ENCODE measurements at places on chromosomes 6 and 20.

- DNase-seq = no peak
Measured at GRCh38 chr6:151850479-151851003, 43.1 kb downstream of the ESR1 start.

GRCh38 chr20:53524589-53525312 is 68.9 kb downstream of the ZNF217 start:
- DNase-seq = no peak

DNA sequence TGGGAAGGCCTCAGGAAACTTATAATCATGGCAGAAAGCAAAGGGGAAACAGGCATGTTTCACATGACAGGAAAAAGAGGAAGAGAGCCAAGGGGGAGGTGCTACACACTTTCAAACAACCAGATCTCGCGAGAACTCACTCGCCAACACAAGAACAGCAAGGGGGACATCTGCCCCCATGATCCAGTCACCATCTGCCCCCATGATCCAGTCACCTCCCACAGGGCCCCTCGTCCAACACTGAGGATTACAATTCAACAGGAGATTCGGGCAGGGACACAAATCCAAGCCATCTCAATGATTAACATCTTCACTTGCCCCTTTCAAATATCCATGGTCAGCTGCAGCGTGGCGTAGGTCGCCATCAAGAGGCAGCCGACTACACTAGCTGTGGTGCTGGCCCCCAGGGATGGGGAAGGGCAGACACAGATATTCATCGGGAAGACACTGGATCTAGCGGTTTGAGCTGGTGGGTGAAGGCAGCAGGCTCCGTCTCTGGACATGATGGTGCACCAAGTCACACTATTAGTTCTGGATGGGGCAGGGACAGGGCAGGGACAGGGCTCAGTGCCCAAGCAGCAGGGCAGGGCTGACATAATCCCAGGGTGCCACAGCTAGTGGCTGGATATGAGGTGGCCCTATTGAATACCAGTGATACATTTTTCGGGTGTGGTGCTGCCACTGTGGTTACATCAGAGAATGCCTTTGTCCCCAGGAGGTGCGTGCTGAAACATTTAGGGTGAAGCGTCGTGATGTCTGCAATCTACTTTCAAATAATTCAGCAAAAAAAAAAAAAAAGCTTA is 31.6 kb downstream of the TUBB2B start:
- DNase-seq = no peak

GRCh38 chr20:39849171-39849570 is 839.9 kb downstream of the MAFB start:
- no peak for DNase-seq

GRCh38 chr6:51996296-51996947 is 91.0 kb downstream of the PKHD1 start:
- no peak for DNase-seq

- no peak for DNase-seq
Measured at GRCh38 chr6:2476376-2476775, 231.0 kb upstream of the GMDS start.

DNA sequence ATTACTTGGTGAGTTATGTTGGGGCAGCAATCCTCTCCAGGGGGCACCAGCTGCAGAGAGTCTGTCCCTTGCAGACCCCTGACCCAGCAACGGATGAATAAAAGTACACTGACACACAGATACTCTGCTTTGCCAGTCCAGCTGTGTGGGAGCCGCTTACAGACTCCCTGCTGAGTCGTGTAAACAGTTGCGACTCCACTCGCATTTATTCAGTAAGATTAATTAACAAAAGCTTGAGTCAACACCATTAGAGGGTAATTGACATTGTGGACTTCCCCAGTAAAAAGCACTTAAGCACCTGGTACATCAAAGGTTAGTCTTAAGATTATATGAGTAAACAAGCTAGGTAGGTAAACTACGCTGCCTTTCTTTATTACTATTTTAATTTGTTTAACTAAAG is 92.0 kb upstream of the TMEM181 start:
- DNase-seq = no peak

GRCh38 chr20:33441142-33441955 is 2.2 kb downstream of the SNTA1 start:
- no peak for DNase-seq

DNA sequence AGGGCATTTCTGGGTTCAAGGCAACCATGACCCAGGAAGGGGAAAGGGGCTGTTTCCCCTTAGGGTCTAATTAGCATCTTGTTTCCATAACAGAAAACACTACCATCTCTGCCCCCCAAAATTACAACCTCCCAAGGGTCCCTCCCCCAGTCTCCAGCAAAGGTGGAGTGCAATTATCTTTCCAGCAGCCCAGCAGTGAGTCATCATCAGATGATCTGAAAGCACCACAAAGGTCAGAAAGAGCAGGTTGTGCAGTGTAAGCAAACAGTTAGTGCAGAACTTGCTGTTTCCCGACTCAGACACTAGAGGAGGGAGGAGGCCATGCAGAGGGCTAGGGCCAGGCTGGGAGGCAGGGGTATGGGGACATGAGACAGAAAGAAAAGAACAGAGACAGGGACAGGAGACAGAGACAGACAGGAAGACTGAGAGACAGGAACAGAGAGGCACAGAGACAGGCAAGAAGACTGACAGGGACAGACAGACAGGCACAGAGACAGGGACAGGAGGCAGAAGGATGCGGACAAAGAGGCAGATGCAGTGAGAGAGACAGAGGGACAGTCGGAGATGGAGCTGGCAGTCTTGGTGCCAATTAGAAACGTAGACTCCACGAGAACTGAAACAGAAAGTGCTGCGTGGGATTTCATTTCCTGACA is 62.5 kb downstream of the PYGB start:
- peak; percentile 6 for DNase-seq

DNA sequence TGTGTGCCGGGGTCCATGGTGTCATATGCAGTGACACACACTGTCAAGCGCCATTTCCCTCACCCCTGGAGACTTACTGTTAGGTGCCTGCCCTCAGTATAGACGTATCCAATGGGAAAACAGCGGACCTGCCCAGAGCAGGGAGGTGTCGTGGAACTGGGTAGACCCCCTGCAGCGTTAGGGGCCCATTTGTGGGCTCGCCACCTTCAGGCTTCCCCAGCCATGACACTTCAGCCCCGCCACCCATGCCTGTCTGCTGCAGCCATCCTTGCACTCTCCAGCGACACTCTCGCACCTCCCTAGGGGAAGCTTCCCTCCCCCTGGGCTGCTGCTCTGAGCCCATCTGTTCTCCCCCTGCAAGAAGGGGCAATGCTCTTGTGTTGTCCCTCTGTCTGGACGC is 43.2 kb downstream of the STK35 start:
- DNase-seq = no peak

- DNase-seq = no peak
Measured at GRCh38 chr6:149168968-149169367, 148.5 kb upstream of the TAB2 start.

GRCh38 chr20:44664131-44664530 is 12.6 kb upstream of the ADA start:
- no peak for DNase-seq

GRCh38 chr6:22612236-22612635 is 42.9 kb downstream of the HDGFL1 start:
- DNase-seq = no peak

- DNase-seq = no peak
Measured at GRCh38 chr20:57899554-57899953, 189.7 kb upstream of the PMEPA1 start.

DNA sequence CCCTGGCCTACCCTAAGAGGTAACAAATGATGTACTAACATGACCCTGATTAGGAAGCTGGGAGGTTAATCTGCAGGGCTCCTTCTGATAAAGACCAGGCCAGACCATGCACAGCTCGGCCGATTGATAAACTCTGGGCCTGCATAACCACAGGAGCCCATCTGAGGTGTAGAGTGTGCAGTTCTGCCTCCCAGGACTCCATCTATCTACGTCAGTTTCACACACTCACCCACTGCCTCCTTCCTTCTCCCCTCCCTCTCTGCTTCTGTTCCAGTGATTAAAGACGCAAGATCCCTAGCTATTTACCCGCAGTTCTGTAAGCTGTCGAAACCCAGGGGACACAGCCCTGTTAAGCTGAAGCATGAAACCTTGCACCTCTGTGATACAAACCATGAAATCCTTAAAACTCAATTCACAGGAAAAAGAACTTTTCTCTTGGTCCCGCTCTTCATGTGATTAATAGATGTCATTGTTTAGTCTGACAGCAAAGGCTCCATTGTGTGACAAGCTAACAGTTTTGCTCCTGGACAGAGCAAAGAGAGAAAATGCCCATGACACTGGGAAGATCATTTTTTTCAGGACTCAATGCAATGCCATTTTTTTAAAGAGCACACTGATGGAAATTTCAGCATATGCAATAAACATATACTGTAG is 470.6 kb downstream of the MAFB start:
- DNase-seq = no peak

- DNase-seq = no peak
Measured at GRCh38 chr6:108476847-108477430, 83.8 kb upstream of the FOXO3 start.

DNA sequence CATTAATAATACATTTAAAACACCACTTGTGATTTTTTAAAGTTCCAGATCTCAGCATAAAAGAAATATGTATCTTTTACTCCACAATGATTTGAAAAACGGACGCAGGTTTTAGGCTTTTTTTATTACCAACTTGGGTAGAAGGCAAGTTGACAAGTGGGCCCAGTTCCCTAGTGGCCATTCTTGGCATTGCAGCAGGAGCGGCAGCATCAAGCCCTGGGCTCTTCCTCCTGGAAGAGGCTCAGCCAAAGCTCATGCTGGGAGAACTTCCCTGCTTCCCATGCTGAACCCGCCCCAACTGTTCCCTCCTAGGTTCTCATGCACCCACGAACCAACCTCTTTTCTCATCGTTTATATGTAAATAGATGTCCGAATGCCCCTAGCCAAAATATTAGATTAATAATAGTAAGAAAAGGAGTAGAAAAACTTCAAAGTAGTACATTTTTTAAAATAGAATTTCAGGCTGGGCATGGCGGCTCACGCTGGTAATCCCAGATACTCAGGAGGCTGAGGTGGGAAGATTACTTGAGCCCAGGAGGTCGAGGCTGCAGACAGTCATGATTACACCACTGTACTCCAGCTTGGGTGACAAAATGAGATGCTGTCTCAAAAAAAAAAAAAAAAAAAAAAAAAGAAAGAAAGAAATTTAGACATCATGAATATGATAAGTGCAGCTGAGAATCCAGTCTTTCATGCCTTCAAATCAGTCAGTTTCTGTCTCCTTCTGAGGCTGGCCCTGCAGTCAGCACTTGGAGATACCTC is 18.2 kb upstream of the MYB start:
- DNase-seq = no peak

GRCh38 chr6:33607784-33608161 is 13.3 kb upstream of the ITPR3 start:
- DNase-seq = no peak

DNA sequence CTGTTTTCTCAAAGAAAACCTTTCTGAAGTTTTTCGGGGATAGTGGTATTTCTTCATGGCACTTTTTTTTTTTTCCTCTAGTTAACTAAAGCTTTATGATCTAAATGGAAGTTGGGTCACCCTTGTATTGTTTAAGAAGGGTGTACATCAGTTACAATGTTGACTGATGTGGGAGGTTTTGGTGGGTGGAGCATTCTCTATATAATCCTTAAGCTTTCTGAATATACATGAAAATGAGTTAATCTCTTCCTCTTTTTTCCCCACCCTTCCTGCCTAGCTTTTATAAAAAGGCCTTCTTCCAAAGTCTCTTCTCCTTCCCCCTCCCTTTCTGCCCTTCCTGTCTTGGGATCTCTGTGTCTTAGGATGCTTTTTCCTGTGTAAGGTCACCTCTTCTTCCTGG is 47.2 kb downstream of the DHX35 start:
- DNase-seq = no peak

GRCh38 chr6:153312634-153313033 is 181.6 kb upstream of the RGS17 start:
- no peak for DNase-seq

GRCh38 chr20:11267131-11267761 is 593.4 kb upstream of the JAG1 start:
- DNase-seq = no peak

GRCh38 chr20:23174821-23175220 is 88.7 kb upstream of the CD93 start:
- no peak for DNase-seq

DNA sequence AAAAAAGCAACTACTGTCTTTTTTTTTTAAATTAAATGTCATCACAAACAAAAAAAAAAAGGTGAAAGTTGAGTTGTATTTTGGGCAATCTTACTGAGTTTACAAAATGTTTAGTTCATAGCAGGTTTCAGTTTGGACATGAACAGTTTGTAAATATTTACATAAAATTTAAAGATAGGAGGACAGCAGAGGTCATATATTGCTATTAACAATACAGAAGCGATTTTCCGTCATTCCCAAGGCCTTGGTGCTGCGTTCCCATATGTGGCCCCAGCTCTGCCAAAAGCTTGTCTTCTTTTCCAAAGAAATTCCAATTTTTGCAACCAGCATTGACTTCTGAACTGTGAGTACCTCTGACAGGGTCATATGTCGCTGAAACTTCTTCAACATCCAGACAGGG is 5.1 kb downstream of the BACH2 start:
- DNase-seq = no peak

- no peak for DNase-seq
Measured at GRCh38 chr6:18343741-18344140, 43.4 kb upstream of the RNF144B start.

GRCh38 chr6:143901885-143902750 is 37.8 kb downstream of the ZC2HC1B start:
- DNase-seq = no peak

DNA sequence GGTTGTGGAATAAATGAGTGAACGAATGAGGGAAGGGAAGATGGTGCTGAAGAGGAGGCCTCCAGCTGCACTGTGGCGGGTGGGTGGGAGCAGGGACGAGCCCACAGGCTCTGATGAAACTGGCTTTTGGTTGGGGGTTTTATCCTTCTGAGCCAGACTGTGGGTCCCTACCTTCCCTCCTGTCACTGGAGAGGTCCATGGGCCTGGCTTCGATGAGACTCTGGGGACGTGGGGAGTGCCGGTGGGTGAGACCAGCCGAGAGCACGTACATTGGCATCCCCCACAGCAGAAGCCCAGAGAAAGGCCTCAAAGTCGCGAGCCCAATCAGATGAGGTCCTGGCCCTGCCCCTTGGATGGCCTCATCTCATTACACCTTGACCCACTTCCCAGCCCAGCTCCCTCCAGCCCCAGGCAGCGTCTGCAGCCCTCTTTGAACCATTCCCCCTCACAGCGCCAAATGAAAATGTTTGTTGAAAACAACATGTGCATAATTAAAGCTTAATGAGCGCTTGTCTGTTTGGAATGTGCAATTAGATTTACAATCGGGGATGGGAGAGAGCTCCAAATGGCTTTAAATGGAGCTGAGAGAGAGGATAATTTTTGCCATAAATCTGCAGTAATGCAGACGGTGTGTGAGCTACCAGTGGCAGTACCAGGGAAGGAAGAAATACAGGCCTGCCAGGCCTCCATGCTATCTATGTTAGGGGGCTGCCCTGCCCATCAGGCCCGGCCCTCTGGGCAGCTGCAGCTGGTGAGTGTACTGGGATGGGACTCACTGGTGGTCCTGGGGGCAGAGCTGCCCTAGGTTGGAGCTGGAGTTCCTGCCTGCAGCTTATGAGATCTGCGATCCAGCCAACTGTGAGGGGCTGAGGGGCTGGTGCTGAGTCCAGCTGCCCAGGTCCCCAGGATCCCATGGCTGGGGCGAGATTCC is 47.2 kb downstream of the TOX2 start:
- no peak for DNase-seq

GRCh38 chr20:11438412-11438811 is 479.3 kb upstream of the BTBD3 start:
- DNase-seq = no peak
